Stimulated activated CD4-positive, alpha-beta T cell treated with anti-CD3 and anti-CD28 coated beads, Interleukin-2, amount 100 ng/mL, for 48 hours (primary cell): ENCODE measurements at places on chromosomes 16 and 17.

DNA sequence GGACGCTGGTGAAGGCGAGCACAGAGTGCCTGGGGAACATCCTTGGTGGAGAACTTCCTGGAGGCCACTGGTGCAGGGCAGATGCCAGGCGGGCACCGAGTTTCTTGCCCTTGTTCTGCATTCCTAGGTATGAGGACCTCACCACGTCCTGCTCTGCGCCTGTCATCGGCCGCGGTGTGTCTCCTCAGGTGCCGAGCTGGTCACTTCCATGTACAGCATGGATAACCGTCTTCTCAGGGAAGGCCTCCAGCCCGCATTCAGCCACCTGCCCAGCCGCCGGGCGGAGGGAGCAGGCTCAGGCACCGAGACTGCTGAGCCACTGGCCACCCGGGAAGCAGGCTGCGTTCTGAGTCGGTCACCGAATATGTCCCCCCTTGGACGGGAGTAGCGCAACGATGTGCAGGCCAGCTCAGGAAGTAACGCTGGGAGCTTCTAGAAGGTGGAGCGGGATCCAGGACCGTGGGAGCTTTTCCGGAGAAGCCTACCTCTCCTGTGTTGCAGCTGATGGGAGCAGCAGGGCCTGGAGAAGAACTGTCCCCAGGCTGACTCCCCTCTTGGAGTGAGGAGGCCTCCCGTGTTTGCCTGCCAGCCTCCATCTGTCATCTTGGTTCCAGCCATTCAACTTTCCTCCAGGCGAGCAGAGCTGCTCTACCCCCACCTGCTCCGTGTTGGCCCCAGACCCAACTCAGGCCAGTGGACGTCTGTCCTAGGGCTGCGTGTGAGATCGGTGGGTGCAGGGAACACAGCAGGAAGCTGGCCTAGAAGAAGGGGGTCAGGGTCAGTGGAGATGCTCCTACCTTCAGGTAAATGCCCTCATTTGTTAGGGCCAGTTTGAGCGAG, 2.1 kb upstream of the BAIAP2 start:
- no peak for DNase-seq

DNA sequence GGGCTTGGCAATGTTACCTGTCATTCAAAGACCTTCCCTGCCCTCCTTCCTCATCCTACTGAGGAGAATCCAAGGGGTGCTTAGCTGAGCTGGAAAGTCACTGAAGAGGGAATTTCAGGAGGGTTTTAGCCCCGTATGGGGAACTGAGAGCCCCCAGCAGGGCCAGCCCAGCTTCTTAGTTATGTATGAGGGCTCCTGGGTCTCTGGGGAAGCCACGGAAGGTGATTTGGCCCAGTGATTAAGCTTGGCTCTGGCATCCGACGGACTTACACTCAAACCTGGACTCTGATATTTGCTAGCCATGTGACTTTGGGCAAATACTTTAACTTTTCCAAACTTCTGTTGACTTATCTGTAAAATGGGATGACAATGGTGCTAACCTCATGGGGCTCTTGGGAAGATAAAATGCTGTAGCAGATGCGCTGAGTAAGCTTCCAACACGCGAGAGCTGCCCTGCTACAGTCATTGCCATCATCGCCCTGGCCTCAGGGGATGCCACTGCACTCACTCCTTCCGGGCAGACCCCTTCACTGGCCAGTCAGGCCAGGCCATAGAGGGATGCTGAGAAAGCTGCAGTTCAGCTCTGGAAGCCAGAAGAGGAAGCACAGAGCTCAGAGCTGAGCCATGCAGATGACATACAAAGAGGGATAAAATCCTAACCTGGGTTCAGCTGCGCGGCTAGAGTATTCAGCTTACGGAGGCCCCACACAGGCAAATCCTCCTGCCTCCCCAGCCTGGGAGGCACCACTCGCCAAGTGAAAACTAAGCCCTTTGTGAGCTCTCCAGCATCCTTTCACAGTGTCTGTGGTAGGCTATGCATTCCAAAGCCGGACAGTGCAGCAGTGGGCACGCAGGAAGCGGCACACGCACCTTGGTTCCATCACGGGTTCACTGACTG, 44.9 kb upstream of the PIK3R6 start:
- no peak for DNase-seq

GRCh38 chr16:67730326-67730725, 11.2 kb upstream of the GFOD2 start:
- no peak for DNase-seq

DNA sequence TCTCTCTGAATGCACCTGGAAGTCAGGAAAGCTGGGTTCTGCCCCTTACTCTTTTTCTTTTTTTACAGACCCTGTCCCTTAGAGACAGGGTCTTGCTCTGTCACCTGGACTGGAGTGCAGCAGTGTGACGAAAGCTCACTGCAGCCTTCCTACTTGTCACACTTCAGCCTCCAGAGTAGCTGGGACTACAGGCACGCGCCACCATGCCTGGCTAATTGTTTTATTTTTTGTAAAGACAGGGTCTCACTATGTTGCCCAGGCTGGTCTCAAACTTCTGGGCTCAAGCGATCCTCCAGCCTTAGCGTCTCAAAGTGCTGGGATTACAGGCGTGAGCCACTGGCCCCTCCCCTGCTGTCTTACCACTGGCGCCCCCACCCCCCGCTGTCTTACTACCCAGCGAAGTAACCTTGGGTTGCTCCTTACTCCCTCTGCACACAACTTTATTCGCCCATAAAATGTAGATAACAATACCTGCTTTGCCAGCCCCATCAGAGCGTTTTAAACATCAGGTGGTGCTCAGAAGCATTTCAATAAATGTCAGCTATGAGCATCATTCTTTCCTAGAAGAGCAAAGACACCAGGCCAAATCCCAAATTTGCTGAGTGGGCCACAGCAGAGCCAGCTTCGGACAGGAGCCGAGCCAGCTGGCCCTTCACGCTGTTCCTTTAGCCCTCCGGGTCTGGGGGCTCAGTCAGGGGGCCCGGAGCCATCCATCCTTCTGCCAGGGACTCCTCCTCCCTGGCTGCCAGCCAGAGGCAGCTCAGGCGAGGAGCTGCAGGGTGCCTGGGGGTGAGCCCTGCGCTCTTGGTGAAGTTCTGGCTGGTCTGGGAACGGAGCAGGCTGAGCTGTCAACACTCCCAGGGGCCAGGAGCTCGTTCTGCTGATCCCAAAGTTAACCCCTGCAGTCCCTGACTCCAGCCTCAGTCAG, 24.4 kb downstream of the SRL start:
- no peak for DNase-seq

DNA sequence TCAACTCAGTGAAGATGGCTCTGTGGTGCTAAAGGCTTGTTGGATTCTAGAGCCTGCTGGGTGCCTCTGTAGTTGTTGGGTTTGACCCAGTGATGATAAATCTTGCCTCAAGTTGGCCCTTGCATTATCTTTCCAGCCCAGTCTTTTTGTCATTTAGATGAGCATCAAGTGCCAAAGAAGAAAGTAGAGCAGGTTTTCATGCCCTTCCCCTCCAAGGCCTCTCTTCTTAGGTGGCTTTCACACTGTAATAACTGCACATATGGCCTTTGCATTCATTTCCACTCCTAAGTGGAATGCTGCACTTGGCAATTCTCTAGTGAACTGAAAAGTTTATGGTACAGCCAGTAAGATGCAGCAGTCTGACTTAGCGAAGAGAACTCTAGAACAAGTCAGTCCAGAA, 165.1 kb downstream of the PHKB start:
- no peak for DNase-seq

- no peak for DNase-seq
Measured at GRCh38 chr16:72930396-72930795, 117.5 kb downstream of the ZFHX3 start.

DNA sequence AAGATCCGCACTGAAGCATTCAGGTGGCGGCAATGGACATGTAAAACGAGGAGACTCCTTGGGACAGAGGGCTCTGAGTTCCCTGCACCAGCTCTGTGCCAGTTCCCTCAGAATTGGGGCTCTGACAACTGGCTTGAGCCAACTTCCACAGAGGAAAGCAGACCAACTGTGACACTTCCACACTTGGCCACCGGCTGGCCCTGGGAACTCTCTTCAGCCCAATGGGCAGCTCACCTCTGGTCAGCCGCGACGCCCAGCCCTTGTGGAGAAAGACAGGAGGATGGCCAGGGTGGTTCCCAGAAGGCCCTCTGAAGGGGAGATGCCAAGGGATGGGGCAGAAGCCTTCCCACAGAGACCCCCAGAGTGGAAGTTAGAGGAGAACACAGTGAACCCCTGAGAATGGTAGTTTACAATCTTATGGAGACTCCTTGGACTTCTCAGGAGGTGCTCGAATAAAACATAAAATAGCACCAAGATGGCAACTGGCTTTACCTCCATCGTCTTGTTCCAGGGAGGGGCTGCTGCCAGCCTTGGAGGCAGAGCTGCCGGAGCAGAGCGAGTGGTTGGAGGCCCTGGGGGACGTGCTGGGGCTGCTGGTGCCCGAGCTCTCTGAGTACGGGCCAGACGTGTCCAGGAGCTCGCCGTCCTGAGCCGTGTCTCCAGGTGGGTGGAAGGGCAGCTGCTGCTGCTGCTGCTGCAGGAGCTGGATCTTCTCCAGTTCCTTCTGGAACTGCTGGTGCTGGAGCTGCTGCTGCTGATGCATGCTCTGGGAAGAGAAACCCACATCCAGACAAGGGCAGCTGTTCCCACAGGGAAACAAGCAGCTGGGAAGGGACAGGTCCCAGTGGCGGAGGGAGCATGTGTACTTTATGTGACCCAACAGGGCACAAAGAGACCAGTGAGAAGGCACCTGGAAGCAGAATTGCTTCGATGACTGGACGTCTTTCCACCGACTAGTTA, 35.0 kb upstream of the ICAM2 start:
- no peak for DNase-seq

DNA sequence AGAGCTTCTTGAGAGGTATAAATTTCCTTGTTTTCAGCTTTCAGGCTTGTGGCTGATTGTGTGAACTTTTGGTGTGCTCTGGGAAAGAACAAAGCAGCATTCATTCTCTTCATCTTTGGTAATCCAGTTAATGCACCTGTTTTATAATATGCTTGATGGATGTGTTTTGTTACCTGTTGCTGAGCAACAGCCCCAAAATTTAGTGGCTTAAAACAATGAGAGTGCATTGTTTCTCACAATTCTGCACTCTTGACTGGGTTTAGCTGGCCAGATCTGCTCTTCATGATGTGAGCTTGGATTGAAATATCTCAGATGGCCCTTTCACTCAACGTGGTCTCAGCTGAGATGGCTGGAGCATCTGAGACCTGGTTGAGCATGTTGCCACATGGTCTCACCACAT, 58.7 kb upstream of the NOL11 start:
- DNase-seq: no peak

DNA sequence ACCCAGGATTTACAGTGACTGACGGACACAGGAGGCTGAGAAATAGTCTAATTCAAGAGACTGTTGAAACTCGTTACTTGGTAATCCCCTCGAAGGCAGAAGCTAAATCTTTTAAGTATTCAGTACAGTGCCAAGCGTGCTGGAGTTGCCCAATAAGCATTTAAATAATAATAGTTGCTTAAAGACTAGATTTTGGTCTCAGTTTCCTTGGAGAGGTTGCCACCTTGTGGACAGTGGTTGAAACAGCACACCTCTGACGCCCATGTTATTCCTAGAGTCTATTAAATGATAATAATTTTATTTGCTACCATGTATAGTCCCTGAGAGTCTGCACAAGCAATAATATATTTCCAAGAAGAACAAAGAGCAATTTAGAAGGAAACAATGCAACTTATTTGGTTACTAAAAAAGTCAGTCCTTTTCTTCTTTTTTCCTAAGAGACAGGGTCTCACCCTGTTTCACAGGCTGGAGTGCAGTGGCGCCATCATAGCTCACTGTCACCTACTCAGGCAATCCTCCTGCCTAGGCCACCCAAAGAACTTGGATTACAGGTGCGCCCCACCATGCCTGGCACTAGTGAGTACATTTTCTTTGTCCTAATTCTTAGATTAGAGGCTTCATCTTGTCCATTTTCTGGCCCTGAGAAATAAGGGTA, 138.0 kb upstream of the NUDT7 start:
- DNase-seq: peak; percentile 27

GRCh38 chr17:74160656-74161502, 42.6 kb upstream of the RPL38 start:
- DNase-seq: no peak

DNA sequence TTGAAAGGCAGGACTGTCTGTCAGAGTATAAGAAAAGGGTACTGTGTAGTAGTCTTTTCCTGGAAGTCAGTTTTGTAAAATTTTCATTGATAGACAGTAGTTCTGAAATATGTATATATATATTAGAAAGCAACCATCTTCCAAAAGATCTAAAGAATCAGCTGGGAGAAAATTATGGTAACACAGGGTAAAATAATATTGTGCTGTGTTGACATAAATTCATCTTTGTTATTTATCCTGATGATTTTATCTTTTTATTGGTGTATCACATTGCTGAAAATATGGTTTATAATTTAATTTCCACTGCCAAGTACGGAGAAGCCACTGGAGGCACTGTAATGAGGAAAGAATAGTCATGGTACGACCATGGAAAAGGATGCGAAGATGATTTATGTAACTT, 324.9 kb downstream of the CA10 start:
- no peak for DNase-seq

GRCh38 chr17:34167354-34167753, 87.7 kb upstream of the CCL2 start:
- no peak for DNase-seq

GRCh38 chr17:22266231-22266630, 573.9 kb downstream of the KCNJ18 start:
- DNase-seq: no peak

DNA sequence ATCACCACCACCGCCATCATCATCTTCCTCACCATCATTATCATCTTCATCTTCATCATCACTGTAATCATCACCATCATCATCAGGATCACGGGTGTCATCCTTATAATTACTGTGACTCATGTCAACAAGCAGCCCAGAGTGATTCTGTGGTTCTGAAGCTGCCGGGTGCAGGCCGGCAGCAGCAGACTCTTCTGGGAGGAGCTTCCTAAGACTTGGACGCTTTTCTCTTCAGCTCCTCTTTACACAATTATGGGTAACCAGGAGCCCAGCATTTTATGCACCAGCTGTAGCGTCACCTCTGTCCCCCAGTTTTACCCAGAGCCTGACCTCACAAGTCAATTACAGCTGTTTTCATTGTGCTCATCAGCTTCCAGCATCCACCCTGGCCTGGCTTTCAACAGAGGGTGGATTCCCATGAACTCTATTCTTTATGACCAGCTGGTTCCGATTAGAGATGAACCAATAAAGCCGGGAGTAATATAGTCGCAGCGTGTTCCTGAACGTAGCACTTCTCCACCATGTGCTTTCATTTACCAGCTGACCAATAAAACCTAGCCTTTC, 275.8 kb downstream of the FOXL1 start:
- no peak for DNase-seq

- DNase-seq: no peak
Measured at GRCh38 chr16:84194018-84194417, 3.1 kb downstream of the ADAD2 start.
